ENCODE measurements at places on chromosomes 16 and 17.
A peak's percentile ranks its signal among the peaks of the same experiment; 100 is the strongest.

- no peak for DNase-seq
These were observed 9.3 kb downstream of the CCDC40 start for GRCh38 chr17:80045703-80046102.

DNA sequence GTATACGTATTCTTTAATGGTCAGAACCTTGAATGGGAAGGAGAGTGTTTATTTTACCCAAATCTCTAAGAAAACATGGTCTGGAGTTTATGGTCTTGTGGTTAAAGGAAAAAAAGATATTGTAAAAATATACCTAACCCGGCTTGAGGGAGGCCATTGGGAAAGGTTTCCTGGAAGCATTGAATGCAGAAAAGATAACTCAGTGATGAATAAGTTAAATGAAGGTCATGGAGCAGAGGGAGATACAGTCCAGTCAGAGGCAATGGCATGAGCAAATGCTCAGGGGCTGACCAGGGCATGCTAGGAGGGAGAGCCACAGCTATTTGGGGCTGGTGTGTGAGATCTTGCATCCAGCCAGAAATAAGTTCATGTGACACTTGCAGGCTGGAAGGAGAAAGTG lies 430.4 kb upstream of the CDH5 start:
- no peak for DNase-seq

GRCh38 chr17:45893725-45894021 lies 681 bp upstream of the MAPT start:
- DNase-seq = no peak

DNA sequence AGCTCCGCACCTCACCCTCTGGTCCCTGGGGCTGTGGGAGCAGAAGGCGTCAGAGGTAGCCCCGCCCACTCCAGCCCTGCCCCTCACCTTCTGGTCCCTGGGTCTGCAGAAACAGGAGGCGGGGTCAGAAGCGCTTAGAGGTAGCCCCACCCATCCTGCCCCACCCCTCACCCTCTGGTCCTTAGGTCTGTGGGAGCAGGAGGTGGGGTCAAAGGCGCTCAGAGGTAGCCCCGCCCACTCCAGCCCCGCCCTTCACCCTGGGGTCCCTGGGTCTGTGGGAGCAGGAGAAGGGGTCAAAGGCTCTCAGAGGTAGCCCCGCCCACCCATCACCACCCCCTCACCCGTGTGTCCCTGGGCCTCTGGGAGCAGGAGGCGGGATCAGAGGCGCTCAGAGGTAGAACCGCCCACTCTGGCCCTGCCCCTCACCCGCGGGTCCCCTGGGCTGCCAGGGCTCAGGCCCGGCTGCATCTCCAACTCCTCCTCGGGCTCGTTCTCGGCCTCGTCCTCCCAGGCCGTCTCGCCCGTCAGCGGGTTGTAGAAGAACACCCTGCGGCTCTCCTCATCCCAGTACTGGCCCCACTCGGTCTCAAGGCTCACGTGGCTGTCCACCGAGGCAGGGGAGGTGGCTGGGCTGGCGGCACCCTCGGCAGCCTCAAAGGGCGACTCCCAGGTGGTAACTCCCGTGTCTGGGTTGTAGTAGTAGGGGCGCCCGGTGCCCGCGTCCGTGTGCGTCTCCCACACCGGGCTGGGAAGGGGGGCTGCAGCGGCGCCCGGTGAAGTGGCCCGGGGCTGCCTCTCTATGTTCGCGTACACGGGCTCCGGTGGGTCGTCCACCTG lies 27.2 kb downstream of the ARHGAP27 start:
- no peak for DNase-seq

- DNase-seq = no peak
These were observed 250.7 kb upstream of the MON1B start for GRCh38 chr16:76940251-76940650.

- DNase-seq = no peak
These were observed at the start of gene MYOCD for GRCh38 chr17:12665263-12666210. MYOCD (plus strand) TSS chr17:12665890; CDS start chr17:12666189, 299 bp downstream.

DNA sequence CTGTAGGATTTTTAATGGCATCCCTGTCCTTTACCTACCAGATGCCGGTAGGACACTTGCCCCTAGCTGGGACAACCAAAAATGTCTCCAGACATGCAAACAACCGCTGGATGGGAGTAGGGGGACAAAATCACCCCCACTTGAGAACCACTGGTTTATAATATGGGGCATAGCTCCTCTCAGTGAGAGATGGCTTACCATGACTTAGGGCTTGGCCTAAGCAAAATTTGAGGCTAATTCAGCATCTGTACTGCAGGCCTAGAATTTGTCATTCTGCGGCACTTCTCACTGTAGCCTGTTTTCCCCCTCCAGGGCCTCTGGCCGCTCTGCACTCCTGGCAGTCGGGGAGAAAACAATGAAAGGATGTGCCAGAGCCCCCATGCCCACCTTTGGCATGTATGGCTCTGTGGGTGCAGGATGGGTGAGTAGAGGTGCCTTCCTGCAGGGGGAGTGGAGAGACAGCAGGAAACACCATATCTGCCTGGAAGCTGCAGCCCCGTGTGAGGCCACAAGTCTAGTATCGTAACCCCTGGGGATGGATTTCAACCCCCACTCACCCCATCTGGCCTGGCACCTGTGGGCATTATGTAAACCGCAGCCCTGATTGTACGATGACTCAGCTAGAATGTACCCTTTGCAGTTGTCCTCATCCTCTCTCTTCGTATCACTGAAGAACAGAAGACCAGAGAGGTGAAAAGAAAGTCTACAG lies 268.1 kb downstream of the SOX9 start:
- DNase-seq = no peak

DNA sequence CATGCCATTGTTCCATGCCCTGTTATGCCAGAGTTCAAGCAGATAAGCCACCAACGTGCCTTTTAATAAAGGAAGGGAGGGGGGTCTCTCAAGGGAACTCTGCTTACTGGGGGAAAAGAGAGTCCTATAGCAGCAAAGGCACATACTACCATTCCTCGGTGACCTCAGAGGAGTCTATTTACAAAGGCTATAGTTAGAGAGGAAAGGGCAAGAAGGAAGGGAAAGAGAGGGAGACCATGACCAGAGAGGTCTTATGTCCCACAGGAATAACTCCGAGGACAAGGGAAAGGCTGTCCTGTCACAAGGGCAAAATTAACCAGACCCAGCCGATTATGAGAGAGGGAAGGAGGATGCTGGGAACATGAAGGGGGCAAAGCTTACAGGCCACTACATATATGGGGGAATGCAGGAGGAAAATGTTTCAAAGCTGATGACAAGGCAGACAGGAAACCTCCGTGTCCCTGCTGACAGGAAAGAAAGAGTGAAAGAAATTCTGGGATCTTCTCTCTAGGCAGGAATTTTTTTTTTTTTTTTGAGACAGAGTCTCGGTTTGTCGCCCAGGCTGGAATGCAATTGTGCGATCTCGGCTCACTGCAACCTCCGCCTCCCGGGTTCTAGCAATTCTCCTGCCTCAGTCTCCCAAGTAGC lies 51.5 kb downstream of the HIC1 start:
- DNase-seq = no peak

DNA sequence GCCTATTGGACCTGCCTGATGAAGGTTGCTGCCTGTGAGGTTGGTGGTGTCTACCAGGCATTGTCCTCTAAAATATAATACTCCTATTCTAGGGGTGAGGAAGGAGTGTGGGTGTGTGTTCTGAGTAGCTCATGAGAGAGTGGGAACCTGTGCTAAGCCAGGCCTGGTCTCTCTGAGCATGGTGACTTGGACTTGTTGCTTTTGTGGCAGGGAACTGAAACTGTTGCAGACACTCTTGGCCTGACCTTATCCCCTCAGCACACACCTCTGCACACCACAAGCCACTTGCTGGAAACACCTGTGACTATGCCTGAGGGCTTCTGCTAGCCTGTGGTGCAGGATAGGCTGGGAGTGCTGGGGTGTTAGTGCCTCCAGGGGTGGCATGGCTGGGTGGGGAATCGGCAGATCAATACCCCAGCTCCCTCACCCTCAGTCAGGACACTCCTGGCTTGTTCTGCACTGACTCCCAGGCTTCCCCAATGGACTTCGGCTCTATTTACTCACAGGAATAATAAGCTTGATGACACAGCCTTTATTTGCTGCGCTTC lies 29.9 kb downstream of the PLCG2 start:
- DNase-seq = no peak

DNA sequence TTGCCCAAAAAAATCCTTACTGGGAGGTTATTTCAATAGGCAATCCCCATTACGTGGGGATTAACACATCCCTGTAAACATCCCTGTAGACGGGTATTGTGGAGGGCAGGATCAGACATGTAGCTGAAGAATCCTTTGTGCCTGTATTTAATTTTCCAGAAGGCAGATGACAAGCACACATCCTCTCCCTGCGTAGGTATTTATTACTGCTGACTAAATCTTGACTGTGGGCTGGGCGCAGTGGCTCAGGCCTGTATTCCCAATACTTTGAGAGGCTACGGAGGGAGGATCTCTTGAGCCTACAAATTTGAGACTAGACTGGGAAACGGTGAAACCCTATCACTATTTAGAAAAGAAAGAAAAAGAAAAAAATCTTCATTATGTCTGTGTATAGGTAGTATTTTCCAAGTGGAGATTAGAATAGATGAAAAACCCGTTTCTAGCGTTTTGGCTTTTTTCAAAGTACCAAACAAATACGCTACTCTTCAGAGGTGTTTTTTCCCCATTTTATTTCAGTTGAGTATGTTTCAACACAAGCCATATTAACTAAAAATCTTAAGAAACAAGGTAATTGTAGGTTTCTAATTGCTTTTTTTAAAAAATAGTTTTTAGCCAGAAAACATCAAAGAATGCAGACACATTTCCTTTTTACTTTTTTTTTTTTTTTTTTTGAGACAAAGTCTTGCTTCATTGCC lies 1.5 kb upstream of the MARF1 start:
- DNase-seq = no peak

- no peak for DNase-seq
These were observed 45.6 kb downstream of the ANKRD11 start for GRCh38 chr16:89444728-89445127.

GRCh38 chr17:9131371-9131770 lies 110.1 kb downstream of the NTN1 start:
- DNase-seq = no peak

DNA sequence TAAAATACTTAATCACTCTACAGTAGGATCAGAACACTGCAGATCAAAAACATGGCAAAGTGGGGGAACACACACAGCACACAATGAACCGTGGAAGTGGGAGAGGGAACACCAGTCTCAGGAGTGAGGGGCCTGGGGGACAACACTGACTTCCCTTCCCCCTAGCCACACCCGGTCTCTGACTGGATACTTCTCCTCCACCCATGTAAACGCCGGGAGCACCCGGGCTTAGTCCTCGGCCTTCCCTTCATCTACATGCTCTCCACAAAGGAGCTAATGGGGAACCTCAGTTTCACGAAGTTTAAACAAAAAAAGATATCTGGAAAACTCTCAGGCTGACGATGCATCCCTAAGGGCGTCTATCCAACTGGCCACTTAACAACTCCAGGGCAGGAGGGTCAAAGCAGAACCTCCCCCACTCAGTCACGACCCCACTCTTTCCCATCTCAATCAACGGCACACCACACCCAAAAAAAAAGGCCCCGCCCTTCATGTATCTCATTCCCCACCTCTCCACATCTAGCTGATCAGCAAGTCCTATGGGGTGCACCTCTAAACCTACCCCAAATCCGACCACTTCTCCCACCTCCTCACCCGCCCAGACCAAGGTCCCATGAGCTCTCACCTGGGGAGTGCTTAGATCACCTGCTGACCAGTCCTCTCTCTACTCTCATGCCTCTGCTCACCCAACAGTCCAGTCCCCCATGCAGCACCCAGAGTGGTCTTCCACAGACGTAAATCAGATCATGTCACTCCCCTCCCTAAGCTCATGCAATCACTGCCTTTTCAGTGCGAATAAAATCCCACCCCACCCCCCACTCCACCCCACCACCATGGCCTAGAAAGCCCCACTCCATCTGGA lies 7.4 kb downstream of the ZDHHC7 start:
- DNase-seq = no peak

- DNase-seq = peak; percentile 69
These were observed 11.5 kb downstream of the EPOP start for GRCh38 chr17:38663125-38663751.
